Hepatocyte (in vitro differentiated cells): ENCODE measurements at places on chromosomes 6 and 20.

DNA sequence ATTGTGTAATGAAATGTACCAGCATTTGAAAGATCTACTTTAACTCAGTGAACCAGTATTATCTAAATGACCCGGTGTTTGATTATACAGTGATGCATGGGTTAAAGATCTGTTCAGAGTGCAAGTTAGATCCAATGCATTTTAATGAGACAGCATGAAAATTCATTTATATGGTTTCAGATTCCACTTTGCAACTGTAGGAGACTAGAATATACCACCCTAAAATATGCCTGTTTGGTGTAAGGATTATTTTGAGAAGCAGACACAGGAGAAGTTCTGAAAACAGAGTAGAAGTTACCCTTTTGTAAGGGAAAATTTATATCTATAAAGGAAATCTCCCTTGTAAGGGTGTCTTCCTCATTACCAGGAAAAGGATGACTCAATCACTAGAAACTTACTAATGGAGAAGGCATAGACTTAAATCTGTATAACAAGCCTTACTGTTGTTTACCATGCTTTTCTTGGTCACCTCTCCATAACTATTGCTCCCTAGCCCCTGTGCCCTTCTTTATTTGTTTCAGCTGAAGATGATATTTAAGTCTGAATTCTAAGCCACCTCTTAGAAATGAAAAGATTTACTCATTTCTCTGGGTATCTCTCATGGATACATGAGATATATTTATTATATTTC lies 105.4 kb downstream of the NCOA3 start:
- H3K4me3 ChIP-seq, result no peak overlapping the region
- H3K4me1 ChIP-seq, result no peaks in the 10 kb centered on the region
- H3K27me3 ChIP-seq, result no peaks in the 10 kb centered on the region
- no peak for DNase-seq
- no peaks in the 10 kb centered on the region for H3K36me3 ChIP-seq

GRCh38 chr6:109800771-109801170 lies 109.7 kb downstream of the FIG4 start:
- H3K4me1 ChIP-seq, result no peaks in the 10 kb centered on the region
- no peak for DNase-seq
- H3K27me3 ChIP-seq, result no peaks in the 10 kb centered on the region
- no peak overlapping the region for H3K4me3 ChIP-seq

- no peak overlapping the region for H3K4me3 ChIP-seq
- no peak for DNase-seq
- no peaks in the 10 kb centered on the region for H3K27me3 ChIP-seq
- H3K36me3 ChIP-seq, result no peaks in the 10 kb centered on the region
- no peaks in the 10 kb centered on the region for H3K4me1 ChIP-seq
These were observed 106.3 kb upstream of the ZNF217 start for GRCh38 chr20:53699906-53700305.

DNA sequence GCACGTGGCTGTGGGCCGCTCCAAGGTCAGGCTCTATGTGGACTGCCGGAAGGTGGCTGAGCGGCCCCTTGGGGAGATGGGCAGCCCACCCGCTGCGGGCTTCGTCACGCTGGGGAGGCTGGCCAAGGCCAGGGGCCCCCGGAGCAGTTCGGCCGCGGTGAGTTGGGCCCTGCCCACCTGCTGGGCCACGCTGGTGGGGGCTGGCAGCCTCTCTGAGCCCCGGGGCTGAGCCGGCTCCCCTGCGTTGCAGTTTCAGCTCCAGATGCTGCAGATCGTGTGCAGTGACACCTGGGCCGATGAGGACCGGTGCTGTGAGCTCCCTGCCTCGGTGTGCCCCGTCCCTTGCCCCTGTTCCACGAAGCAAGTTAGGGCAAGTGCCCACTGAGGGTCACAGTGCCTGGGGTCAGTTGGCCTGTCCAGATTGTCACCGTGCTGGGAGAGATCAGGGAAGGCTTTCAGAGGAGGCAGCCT lies 27.1 kb downstream of the COL20A1 start:
- no peaks in the 10 kb centered on the region for H3K36me3 ChIP-seq
- no peak overlapping the region for H3K4me3 ChIP-seq
- H3K27me3 ChIP-seq, result no peaks in the 10 kb centered on the region

- no peak overlapping the region for H3K27ac ChIP-seq
- no peaks in the 10 kb centered on the region for H3K36me3 ChIP-seq
- H3K27me3 ChIP-seq, result no peaks in the 10 kb centered on the region
- no peak for DNase-seq
These were observed 91.6 kb upstream of the DST start for GRCh38 chr6:56734335-56734734.

- H3K4me1 ChIP-seq, result no peaks in the 10 kb centered on the region
- no peaks in the 10 kb centered on the region for H3K36me3 ChIP-seq
- DNase-seq, result no peak
- H3K4me3 ChIP-seq, result no peak overlapping the region
- no peak overlapping the region for H3K27ac ChIP-seq
These were observed 278.4 kb upstream of the STXBP5 start for GRCh38 chr6:146925846-146926245.

DNA sequence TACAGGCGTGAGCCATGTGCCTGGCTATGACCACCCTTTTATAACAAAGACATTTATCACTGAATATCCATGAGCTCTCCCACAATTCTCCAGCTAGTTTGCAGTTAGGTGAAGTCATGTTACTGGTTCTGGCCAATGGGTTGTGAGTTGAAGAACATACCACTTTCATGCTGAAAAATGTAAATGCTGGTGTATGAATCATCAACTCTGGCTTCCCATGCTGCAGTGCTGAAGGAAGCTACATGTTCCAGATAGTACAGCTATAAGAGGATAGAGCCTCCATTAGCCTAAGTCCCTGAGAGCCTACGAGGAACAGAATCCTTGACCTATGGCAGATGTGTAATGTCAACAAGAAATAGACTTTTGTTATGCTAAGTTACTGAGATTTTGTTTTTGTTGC lies 180.4 kb downstream of the BTBD9 start:
- no peak overlapping the region for H3K27ac ChIP-seq
- no peaks in the 10 kb centered on the region for H3K4me1 ChIP-seq
- no peak for DNase-seq
- H3K27me3 ChIP-seq, result no peaks in the 10 kb centered on the region
- H3K4me3 ChIP-seq, result no peak overlapping the region
- no peaks in the 10 kb centered on the region for H3K36me3 ChIP-seq

- H3K27ac ChIP-seq, result no peak overlapping the region
- no peak for DNase-seq
- H3K36me3 ChIP-seq, result no peaks in the 10 kb centered on the region
- H3K4me1 ChIP-seq, result no peaks in the 10 kb centered on the region
These were observed 13.7 kb downstream of the PXT1 start for GRCh38 chr6:36428911-36429310.

DNA sequence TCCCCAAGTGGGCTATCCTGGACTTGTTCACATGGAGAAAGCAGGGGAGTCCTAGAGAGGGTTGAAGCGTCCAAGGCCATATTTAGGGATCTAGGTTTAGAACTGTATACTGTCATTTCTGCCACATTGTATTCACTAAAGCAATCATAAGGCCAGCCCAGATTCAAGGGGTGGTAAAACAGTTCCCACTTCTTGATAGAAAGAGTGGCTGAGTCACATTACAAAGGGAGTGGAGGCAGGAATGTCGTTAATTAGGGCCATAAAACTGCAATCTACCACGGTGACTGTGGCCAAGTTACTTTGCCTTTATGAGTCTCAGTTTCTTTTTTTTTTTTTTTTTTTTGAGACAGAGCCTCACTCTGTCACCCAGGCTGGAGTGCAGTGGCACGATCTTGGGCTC lies 7.4 kb upstream of the UBR2 start:
- H3K4me3 ChIP-seq, result no peak overlapping the region
- no peaks in the 10 kb centered on the region for H3K27me3 ChIP-seq
- DNase-seq, result peak; percentile 71
